ENCODE measurements at places on chromosomes 7 and 10.

DNA sequence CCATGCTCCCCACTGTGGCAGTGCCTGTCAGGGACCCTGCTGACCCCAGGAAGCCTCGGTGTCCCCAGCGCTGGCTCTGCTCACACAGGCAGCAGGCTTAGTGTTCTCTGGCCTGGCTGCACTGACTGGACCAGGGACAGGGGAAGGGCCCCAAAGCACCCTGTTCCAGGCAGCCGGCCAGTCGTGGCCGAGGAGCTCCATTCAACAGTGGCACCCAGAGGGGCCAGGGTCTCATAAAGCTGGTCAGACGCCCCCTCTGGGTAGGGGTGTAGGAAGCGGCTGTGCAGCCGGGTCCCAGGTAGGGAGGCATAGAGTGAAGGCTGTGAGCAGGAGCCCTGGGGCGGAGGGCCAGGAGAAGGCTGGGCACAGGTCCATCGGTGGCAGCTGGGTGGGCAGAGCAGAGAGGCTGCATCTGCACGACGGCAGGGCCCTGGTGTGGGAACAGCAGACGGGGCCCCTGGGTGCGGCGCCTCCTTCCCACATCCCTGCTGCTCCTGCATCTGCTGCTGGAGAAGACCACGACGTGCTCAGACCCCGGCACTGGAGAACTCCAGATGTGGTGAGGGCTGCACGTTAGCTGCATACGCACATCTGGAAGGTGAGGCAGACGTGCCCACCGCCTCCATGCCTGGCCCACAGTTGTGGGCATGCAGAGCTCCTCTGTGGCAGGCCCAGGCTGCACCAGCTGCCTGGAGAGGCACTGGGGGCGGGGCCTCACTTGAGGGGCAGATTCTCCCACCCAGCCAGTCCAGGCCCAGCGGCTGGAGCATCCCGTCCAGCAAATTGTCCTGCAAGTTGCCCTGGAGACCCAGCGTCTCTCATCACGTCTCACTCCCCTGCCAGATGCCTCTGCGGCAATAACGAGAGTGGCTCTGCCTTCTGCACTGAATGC lies 25.1 kb downstream of the MNX1 start:
- no peak for DNase-seq

- DNase-seq, result no peak
These were observed 36.3 kb upstream of the TOMM7 start for GRCh38 chr7:22858640-22859561.

- no peak for DNase-seq
These were observed 753.8 kb downstream of the GRID1 start for GRCh38 chr10:85612833-85613232.

GRCh38 chr7:131652934-131653333 lies 96.5 kb upstream of the PODXL start:
- DNase-seq, result no peak

DNA sequence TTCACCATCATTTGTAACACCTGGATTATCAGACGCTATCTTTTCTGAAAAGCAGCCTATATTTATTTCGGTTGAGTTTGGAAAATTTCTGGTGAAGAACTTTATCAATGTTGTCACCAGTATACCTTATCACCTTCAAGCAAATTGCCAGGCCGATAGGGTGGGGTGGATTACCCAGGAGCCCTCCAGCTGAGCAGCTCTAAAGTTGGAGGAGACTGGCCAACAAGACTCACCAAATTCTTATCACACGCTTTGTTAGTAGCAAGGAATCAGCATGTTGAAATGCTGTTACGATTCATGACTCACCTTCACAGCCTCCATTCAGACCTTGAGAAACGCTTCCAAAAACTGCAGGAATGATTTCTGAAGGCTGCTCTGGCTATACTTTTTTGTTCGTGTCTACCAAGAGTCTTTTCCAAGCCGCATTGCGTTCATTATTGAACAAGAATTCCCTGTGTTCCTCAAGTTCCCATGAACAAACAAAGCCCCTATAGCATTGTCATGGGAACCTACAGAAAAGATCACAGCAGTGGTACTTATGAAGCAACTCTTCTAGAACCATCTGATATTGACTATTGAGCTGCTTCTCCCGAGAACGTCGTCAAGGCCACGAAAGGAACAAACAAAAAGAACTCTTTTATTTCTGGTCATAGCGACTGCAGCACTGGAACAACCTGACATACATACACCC lies 291.4 kb downstream of the SFMBT2 start:
- DNase-seq, result no peak

DNA sequence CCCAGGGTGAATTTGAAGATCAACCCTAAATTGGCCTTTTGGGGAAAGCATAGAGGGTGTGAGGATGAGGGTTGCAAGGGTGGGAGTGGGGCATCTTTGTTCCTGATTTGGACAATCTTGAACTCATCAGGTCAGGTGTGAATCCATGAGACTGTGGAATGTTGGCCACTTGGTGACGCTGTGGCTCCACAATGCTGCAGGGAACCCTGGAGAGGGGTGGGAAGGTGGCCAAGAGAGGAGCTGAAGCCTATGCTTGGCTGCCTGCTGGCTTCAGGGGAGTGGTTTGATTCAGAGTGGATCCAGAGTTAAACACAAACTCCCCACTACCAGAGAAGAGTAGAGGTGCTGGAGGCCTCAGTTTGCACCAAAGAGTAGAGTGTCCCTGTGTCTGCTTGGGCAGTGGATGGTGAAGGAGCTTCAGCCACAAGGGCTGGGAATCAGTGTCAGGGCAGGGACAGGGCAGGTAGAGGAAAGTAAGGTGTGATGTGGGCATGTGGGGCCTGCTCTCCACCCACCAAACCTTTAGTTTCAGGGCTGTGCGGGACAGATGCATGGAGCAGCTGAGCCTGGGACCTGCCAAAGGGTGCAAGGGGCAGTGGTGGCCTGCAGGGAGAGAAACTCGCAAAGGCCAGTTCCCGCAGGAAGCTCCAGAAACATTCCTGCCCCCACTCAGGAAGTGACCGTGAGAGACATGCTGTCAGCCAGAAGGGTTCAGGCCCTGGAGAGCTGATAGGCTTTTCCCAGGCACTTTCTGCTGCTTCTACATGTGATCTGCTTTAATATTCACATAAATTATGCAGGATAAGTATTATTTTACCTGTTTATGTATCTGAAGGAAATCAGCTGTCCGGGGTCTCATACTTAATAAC lies 81.0 kb upstream of the PRSS58 start:
- no peak for DNase-seq

DNA sequence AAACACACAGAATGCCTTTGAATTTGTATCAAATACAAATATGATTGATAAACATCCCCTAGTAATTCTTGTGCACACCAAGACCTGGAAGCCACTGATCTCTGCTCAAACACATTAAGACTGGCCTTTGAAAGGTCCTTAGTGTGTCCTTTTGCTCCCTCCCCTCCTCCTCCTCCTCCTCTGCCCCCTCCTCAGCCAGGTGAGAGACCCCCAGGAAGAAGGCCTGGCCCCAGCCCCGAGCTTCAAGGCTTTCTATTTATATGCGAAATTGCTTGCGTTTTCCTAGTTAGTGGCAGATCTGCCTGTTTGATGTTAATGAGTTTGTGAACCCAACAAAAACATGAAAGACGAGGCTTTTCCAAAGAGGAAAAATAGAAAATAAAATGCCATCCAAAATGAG lies 63.6 kb upstream of the TCF7L2 start:
- DNase-seq, result no peak

DNA sequence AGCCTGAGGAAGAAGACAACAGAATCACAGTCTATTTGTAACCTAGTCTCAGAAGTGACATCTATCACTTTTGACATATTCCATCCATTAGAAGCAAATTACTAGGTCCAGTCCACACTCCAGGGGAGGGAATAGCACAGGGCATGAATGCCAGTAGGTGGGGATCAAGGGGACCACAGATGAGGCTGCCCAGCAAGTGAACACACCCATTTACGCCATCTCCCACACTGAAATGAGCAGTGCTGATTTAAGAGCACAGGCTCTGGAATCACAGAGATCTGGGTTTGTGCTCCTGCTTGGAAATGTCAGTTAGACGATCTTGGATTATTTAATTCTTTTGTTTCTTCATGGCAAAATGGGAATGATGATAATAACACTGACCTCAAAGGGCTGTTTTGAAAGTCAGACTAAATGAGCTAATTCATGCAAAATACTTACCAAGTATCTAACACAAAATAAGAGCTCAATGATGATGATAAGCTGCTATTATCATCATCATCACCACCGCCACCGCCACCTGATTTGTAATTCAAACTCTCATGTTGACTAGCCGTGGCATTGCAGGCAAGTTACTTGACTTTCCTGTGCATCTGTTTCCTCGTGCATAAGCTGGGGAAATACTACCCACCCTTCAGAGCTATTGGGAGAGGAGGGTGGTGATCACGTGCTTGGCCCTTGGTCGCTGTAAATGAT lies 138.9 kb upstream of the KLF14 start:
- DNase-seq, result no peak

DNA sequence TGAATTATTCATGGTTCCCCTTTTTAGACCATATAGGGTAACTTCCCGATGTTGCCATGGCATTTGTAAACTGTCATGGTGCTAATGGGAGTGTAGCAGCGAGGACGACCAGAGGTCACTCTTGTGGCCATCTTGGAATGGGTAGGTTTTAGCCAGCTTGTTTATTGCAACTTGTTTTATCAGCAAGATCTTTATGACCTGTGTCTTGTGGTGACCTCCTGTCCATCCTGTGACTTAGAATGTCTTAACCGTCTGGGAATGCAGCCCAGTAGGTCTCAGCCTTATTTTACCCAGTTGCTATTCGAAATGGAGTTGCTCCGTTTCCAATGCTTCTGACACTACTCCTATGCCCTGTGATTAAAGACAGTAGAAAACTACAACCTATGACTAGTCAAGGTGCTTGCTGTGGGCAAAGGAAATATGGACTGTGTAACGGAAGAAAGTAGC lies 18.8 kb upstream of the PAXIP1 start:
- no peak for DNase-seq

DNA sequence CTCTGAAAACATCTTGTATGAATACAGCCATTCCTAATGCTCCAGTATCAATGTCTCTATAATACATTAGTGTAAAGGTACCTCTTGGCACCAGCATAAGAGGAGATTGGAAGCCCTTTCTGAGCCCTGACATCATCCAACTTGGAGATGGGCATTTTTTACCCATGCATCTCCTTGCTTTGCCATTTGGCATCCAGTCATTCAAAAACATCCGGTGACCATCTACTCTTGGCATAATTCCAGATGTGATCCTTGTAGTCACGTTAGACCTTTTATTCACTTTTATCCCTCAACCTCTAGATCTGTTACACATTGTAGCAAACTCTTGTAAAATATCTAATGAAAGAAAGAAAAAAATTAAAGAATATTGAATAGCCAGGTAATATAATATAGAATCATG lies 17.9 kb upstream of the SGMS1 start:
- no peak for DNase-seq

DNA sequence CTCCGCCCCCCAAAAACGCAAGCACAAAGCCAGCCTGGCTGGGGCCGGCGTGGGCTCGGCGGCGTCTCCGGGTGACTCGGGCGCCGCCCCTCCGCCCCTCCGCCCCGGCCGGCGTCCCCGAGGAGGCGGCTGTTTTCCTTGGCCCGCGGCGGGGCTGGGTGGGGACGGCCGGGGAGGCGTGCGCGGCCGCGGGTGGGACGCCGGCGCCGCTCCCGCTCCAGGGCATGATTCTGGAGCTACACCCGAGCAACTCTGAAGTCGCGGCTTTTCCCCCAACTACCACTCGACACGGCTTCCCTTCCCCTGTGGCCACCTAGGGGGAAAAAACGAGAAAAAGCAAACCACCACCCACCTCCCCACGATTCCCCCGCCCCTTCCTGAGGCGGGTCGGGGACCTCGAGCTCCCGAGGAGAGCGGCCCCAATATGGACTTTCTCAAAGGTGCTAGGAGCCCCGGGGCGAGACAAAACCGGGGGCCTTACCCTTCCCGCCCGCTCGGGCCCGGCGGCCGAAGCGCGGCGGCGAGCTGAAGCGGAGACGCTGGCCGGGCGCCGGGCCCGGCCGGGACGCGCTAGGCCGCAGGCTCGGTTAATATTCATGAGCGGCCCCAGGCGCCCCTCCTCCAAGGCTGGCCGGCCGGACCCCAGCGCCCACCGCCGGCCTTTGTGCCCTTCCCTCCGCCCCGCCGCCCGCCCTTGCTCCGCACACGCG lies 856 bp downstream of the ARHGAP21 start:
- DNase-seq, result peak; percentile 32

- no peak for DNase-seq
These were observed 57.9 kb upstream of the BAMBI start for GRCh38 chr10:28619455-28619854.

All from stimulated activated CD8-positive, alpha-beta memory T cell treated with anti-CD3 and anti-CD28 coated beads, Interleukin-4, amount 100 ng/mL, for 24 hours (primary cell).